Activated CD4-positive, alpha-beta T cell treated with anti-CD3 and anti-CD28 coated beads, Interleukin-2, amount 10 ng/mL, durations not matched to agents 24 days and 14 days (primary cell): ENCODE measurements at places on chromosomes 4 and X. TPM values are rescaled to one million over a fixed set of nuclear protein-coding genes. Genes with fewer than 3 reads are reported as not detected.

The ARL13A gene
- total RNA-seq, result not detected in 2 replicates

DNA sequence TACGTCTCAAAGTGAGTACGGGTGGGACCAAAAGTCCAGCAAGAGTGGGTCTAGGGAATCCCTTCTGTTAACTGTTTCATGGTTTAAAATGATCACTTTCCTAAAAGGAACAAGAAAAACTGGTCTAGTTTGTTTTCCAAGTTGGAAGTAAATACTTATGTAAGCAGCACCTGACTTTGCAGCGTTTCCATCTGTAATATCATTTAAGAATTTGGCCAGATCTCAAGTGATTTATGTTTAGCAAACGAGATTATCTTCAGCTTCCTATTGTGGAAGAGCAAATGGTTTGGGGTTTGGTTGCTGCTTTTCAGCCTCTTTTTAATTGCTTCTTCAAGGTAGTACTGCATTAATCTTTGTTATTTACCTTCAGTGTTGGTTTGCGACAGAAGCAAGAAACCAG is 50.4 kb downstream of the FHIP1A start:
- no peak for DNase-seq
- H3K4me3 ChIP-seq, result no peak overlapping the region
- H3K27ac ChIP-seq, result no peak overlapping the region
- H3K4me1 ChIP-seq, result no peaks in the 10 kb centered on the region
- H3K27me3 ChIP-seq, result peaks cover 11% of the 10 kb centered on the region
- H3K36me3 ChIP-seq, result no peaks in the 10 kb centered on the region

GRCh38 chr4:26663888-26664287 is 80.0 kb downstream of the TBC1D19 start:
- H3K4me1 ChIP-seq, result no peaks in the 10 kb centered on the region
- DNase-seq, result no peak
- H3K27me3 ChIP-seq, result no peaks in the 10 kb centered on the region
- no peak overlapping the region for H3K4me3 ChIP-seq
- no peaks in the 10 kb centered on the region for H3K36me3 ChIP-seq

DNA sequence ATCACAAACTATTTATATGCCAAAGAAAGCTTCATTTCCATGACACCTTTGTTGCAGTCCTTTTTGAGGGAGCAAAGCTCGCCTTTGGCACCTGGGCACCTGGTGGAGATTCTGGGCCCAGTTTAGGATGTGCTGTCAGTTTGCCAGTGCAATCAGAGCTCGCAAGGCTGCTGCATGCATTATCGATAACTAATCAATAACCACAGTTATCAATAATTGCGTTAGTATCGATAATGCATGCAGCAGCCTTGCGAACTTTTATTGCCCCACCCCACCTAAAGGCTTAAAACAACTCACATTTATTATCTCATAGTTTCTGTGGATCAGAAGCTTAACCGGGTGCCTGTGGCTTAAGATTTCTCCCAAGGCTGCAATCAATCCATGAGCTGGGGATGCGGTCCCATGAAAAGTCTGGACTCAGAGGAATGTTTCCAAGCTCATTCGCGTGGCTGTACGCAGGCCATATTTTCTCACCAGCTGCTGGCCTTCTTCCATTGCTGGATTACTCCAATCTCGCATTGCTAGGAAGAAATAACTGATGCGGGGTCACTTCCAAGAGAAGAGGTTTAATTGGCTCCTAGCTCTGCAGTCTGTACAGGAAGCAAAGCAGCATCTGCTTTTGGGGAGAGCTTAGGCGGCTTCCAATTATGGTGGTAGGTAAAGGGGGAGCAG is 6.2 kb upstream of the AFAP1 start:
- no peak overlapping the region for H3K4me3 ChIP-seq
- H3K27ac ChIP-seq, result no peak overlapping the region
- peaks cover 2% of the 10 kb centered on the region for H3K27me3 ChIP-seq
- peaks cover 2% of the 10 kb centered on the region for H3K36me3 ChIP-seq
- no peak for DNase-seq

- no peaks in the 10 kb centered on the region for H3K36me3 ChIP-seq
- H3K27me3 ChIP-seq, result no peaks in the 10 kb centered on the region
- no peak for DNase-seq
- H3K4me3 ChIP-seq, result no peak overlapping the region
Measured at GRCh38 chrX:125404667-125405160, 85.0 kb downstream of the TEX13C start.

DNA sequence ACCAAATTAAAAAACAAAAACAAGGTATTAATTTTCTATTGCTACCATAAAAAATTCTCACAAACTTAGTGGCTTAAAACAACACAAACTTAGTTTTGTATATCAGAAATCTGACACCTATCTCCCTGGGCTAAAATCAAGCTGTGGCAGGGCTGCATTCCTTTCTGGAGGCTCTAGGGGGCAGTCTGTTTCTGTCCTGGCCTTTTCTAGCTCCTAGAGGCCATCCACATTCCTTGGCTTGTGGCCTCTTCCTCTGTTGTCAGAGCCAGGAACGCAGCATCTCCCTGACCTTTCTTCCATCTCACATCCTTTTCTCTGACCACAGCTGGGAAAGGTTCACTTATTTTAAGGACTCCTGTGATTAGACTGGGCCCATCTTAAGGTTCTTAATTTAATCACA is 38.9 kb upstream of the TLR2 start:
- H3K27me3 ChIP-seq, result no peaks in the 10 kb centered on the region
- peaks cover 24% of the 10 kb centered on the region for H3K4me1 ChIP-seq
- peak; percentile 57 for DNase-seq
- H3K36me3 ChIP-seq, result peaks cover 2% of the 10 kb centered on the region

DNA sequence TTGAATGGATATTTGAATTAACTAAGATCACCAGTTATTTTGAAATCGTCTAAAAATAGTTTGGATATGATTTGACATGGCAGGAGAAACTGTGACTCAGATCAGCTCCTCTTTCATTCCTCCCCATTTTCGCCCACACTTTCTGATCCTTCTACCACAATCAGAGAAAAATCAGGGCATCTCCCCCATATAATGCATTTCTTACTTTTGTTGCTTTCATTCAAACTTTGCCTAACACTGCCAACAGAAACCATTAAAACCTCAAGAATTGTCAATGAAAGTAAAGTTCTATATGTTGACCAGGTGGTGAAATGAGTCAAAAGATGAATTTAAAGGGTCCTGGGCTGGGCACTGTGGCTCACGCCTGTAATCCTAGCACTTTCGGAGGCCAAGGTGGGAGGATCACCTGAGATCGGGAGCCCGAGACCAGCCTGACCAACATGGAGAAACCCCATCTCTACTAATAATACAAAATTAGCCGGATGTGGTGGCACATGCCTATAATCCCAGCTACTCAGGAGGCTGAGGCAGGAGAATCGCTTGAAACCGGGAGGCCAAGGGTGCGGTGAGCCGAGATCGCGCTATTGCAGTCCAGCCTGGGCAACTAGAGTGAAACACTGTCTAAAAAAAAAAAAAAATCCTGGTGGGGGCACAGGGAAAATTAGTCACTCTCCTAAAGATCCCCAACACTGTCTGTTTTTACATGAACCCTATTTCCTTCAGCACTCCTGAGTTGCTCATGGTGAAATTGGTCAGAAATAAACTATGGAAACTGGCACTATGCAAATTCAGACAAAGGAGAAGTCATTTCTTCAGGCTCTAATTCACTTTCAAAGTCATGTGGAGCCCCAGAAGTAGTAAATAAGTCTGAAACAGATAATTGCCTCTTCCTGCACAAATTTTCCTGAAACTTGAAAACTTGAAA is 122.8 kb upstream of the NOCT start:
- H3K36me3 ChIP-seq, result no peaks in the 10 kb centered on the region
- H3K27me3 ChIP-seq, result peaks cover 15% of the 10 kb centered on the region
- no peak overlapping the region for H3K4me3 ChIP-seq
- no peak overlapping the region for H3K27ac ChIP-seq
- H3K4me1 ChIP-seq, result peaks cover 8% of the 10 kb centered on the region

DNA sequence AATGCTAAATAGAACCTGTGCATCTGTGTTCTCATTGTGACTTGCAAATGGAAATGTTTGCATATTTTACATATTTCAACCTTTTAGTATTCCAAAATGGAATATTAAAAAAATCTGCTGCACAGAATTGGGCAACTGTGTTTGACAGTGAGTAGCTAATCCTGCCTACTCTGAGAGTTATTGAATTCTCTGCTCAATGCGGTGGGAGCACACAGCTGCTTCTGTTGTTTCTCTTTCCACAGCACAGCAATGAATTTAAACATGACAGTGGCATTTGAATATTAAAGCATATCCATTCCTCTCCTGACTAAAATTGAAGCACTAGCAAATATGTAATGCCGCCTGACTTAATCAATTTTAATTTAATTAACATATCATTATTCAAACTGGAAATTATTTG is 366.6 kb downstream of the GASK1B start:
- H3K4me3 ChIP-seq, result no peak overlapping the region
- H3K36me3 ChIP-seq, result no peaks in the 10 kb centered on the region
- no peak for DNase-seq
- no peak overlapping the region for H3K27ac ChIP-seq
- no peaks in the 10 kb centered on the region for H3K27me3 ChIP-seq
- H3K4me1 ChIP-seq, result no peaks in the 10 kb centered on the region

- no peak overlapping the region for H3K27ac ChIP-seq
- no peaks in the 10 kb centered on the region for H3K27me3 ChIP-seq
- DNase-seq, result no peak
- no peaks in the 10 kb centered on the region for H3K36me3 ChIP-seq
- no peak overlapping the region for H3K4me3 ChIP-seq
Measured at GRCh38 chr4:186755550-186756519, 32.2 kb upstream of the FAT1 start.

- H3K27me3 ChIP-seq, result no peaks in the 10 kb centered on the region
- H3K36me3 ChIP-seq, result no peaks in the 10 kb centered on the region
- no peak overlapping the region for H3K27ac ChIP-seq
- no peak overlapping the region for H3K4me3 ChIP-seq
- no peak for DNase-seq
- peaks cover 4% of the 10 kb centered on the region for H3K4me1 ChIP-seq
Measured at GRCh38 chr4:4491396-4491893, 50.4 kb downstream of the STX18 start.

DNA sequence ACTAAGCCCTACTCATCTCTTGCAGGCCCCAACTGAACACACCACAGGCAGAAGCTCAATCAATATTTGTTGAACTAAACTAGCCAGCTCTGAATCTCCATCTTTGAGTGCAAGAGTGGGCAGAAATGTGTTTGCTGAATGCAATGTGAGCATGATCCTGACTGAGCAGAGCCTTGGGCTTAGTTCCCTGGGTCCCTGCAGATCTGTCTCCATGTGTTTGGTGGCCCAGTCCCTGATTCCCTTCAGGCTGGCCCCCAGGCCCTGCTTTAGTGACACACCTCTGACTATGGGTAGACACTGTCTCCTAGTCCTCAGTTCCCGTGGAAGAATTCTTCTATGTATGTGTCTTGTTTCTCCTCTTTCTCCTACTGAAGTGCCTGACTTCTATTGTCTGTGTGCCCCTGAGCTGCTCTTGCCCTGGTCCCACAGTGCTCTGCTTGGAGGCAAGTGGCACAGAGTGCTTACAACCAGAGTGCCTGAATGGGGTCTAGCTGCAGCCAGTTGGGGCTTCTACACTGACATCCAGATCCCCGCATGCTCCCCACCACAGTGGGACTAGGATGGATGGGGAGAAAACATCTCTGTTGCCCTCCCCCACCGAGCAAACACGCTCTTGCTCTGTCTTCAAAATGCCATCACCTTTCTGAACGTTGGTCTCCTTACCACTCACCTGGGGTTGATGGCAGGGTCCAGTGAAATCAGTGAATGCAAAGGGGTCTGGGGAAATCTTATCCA is 9.3 kb downstream of the PJA1 start:
- no peaks in the 10 kb centered on the region for H3K27me3 ChIP-seq
- no peaks in the 10 kb centered on the region for H3K4me1 ChIP-seq
- H3K36me3 ChIP-seq, result no peaks in the 10 kb centered on the region
- DNase-seq, result no peak
- H3K4me3 ChIP-seq, result no peak overlapping the region

- DNase-seq, result peak; percentile 79
- peaks cover 29% of the 10 kb centered on the region for H3K4me1 ChIP-seq
- H3K4me3 ChIP-seq, result peak overlapping the region; percentile 88
- peak overlapping the region; percentile 89 for H3K27ac ChIP-seq
- peaks cover 3% of the 10 kb centered on the region for H3K36me3 ChIP-seq
Measured at GRCh38 chrX:147912093-147912801, 528 bp downstream of the FMR1 start.

The TMPRSS11A gene
- not detected in 2 replicates for total RNA-seq

- no peaks in the 10 kb centered on the region for H3K27me3 ChIP-seq
- H3K4me3 ChIP-seq, result no peak overlapping the region
- peaks cover 6% of the 10 kb centered on the region for H3K4me1 ChIP-seq
- no peak for DNase-seq
- no peaks in the 10 kb centered on the region for H3K36me3 ChIP-seq
- H3K27ac ChIP-seq, result no peak overlapping the region
Measured at GRCh38 chrX:148610328-148610698, 109.9 kb downstream of the AFF2 start.

The FAM47A gene
- not detected in 2 replicates for total RNA-seq

- no peak overlapping the region for H3K4me3 ChIP-seq
- no peaks in the 10 kb centered on the region for H3K27me3 ChIP-seq
- H3K4me1 ChIP-seq, result no peaks in the 10 kb centered on the region
- no peaks in the 10 kb centered on the region for H3K36me3 ChIP-seq
Measured at GRCh38 chr4:115315182-115315581, 201.8 kb upstream of the NDST4 start.

GRCh38 chrX:120335289-120335688 is 24.0 kb upstream of the TMEM255A start:
- no peaks in the 10 kb centered on the region for H3K4me1 ChIP-seq
- no peak overlapping the region for H3K4me3 ChIP-seq
- no peak for DNase-seq
- H3K27me3 ChIP-seq, result no peaks in the 10 kb centered on the region

GRCh38 chr4:14829795-14830194 is 172.5 kb upstream of the CPEB2 start:
- no peak overlapping the region for H3K4me3 ChIP-seq
- H3K4me1 ChIP-seq, result peaks cover 3% of the 10 kb centered on the region
- DNase-seq, result no peak
- no peak overlapping the region for H3K27ac ChIP-seq
- H3K36me3 ChIP-seq, result no peaks in the 10 kb centered on the region
- H3K27me3 ChIP-seq, result no peaks in the 10 kb centered on the region

- no peak overlapping the region for H3K4me3 ChIP-seq
- H3K27me3 ChIP-seq, result no peaks in the 10 kb centered on the region
- no peak overlapping the region for H3K27ac ChIP-seq
- no peak for DNase-seq
- H3K4me1 ChIP-seq, result no peaks in the 10 kb centered on the region
Measured at GRCh38 chrX:50971395-50971794, 60.9 kb downstream of the BMP15 start.

GRCh38 chr4:46316215-46316614 is 73.7 kb downstream of the GABRA2 start:
- H3K4me1 ChIP-seq, result no peaks in the 10 kb centered on the region
- no peaks in the 10 kb centered on the region for H3K36me3 ChIP-seq
- no peak for DNase-seq
- no peaks in the 10 kb centered on the region for H3K27me3 ChIP-seq
- no peak overlapping the region for H3K27ac ChIP-seq

The MAGEA1 gene
- not detected in 2 replicates for total RNA-seq

DNA sequence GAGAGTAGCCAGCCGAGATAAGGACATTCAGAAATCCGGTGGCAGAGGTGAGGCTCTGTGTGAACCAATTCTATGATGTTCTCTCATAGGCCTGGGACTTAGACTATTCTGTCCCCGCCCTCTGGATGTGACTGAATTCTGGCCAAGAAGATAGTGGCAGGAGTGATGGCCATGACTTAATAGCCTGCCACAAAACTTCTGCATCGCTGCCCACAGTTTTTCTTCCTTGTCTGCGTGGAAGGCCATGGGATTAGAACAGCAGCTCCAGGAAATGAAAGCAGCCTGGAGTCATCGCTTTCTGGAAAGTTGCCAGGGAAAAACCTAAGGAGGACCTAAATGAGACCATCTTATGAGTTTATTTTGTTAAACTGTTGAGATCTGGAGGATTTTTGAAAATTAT is 134.7 kb downstream of the F11 start:
- H3K27me3 ChIP-seq, result no peaks in the 10 kb centered on the region
- no peak overlapping the region for H3K27ac ChIP-seq
- H3K4me3 ChIP-seq, result no peak overlapping the region
- DNase-seq, result no peak
- no peaks in the 10 kb centered on the region for H3K4me1 ChIP-seq
- H3K36me3 ChIP-seq, result no peaks in the 10 kb centered on the region

The RASL11B gene
- 2.0 and 2.2 TPM in 2 replicates for total RNA-seq

The DHX15 gene
- total RNA-seq, result 263 and 265 TPM in 2 replicates
